Stimulated activated CD4-positive, alpha-beta T cell treated with anti-CD3 and anti-CD28 coated beads, TNF-alpha, amount 100 ng/mL, for 24 hours (primary cell): ENCODE measurements at places on chromosomes 12 and 14.

DNA sequence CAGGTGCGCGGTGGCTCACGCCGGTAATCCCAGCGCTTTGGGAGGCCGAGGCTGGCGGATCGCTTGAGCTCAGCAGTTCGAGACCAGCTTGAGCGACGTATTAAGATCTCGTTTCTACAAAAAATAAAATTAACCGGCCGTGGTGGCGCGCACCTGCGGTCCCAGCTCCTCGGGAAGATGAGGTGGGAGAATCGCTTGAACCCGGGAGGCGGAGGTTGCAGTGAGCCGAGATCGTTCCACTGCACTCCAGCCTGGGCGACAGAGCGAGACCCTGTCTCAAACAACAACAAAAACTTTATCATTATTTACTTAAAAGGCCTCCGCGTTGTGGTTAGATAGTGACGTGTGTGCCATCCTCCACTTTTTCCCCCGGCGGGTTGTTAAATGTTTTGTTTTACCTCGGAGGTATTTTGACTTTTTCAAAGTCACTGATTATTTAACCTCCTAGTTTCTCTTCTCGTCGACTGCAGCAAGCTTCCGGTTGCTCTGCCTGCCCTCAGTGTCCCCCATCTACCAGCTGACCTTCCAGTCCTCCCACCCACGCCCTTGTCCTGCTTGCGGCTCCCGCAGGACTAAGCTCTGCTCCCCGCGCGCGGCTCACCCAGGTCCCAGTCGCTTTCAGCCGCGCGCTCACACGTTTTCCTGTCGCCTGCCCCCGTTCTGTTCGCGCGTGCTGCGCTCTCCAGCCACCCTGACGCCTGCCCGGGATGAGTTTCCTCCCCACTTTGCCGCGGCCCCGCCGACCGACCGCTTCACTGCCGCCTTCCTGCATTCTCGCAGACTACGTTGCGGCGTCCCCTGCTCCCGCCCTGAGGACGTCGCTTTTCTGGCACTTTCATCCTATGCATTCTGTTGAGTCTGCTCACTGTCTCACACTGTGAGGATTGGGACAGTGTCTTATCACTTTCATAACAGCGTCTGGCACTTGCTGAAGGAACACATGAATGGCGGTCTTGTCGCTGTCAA, 1.2 kb upstream of the SCAF11 start:
- peak; percentile 33 for DNase-seq

- DNase-seq, result no peak
Measured at GRCh38 chr14:85425507-85425906, 104.4 kb upstream of the FLRT2 start.

DNA sequence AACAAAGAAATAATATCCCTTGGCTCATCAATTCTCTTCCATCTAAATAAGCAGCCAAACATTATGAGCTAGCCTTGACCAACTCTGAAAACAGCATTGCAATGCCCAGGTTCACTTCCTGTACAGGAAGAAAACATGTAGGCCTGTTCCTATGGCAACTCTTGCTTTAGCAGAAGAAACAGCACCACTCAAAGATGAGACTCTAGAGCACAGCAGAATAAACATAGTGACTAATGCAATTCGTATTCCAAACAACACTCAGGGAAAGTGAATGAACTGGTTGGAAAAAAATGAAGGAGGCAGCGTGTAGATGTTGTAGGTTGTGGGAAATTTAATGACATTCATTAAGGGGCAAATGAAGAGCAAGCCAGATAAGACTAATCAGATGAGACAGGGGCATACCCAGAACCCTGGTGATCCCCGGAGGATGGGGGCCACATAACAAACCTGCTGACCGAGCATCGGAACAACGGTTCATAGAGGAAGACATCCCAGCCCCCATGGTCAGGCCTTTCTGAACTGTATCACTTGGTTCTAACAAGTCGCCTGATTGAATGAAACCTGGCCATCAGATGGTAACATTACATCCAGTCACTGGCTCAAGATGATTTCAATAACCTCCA, 9.0 kb downstream of the ARHGDIB start:
- no peak for DNase-seq

DNA sequence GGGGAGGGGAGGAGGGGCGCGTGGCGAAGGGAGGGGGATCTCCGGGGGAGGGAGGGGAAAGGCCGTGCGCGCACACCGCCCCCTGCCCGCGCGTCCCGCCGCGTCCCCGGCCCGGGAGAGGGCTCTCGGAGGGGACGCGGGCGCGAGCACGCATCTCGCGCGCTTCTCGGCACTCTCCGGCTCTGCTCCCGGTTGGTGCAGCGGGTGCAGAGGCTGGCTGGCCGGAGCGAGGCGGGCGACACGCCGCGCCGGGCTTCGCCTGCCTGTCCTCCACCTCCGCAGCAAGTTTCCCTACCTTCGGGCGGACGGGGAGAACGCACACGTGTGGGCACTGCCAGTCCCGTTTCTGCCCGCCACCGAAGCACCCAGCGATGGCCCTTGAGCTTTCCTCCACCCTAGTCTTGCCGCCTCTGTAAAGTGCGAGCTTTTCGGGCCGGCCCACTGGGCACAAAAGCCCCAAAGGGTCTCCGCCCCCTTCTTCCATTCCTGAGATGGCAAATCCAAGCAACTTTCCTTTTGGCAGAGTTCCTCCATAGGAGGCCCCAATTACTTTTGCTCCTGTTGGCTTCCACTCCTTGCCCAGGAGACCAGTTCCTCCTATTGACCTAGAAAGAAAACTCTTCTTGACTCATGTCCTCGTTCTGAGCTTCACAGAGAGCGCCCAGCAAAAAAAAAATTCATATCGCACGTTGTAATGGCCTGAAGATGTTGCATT, 363 bp upstream of the CSAD start:
- peak; percentile 51 for DNase-seq

DNA sequence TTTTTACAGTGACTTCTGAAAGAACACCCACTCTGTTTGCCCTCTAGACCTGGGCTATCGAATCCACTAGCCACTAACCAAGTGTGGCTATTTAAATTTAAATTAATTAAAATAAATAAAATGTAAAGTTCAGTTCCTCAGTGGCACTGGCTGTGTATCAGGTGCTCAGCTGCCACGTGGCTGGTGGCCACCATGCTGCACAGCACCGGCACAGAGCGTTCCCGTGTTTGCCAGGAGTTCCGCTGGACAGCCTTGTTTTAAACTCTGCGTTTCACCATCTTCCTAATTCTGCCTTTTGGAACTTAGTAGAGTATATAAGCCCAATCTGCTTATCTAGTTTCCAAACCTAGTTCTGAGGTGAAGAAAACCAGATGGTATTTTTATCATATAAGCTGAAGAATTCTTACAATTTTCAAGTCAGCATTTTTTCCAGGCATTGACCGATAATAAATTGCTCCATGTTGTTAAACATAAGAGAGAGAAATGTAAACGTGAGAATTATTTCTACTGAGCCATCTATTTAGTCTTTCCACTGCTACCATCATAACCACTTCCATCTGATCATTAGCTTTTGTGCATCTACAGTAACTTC, 339.0 kb downstream of the CACNA1C start:
- no peak for DNase-seq

GRCh38 chr12:53004582-53004981, 1.7 kb upstream of the EIF4B start:
- no peak for DNase-seq

GRCh38 chr14:99155173-99156089, 116.6 kb downstream of the BCL11B start:
- no peak for DNase-seq

DNA sequence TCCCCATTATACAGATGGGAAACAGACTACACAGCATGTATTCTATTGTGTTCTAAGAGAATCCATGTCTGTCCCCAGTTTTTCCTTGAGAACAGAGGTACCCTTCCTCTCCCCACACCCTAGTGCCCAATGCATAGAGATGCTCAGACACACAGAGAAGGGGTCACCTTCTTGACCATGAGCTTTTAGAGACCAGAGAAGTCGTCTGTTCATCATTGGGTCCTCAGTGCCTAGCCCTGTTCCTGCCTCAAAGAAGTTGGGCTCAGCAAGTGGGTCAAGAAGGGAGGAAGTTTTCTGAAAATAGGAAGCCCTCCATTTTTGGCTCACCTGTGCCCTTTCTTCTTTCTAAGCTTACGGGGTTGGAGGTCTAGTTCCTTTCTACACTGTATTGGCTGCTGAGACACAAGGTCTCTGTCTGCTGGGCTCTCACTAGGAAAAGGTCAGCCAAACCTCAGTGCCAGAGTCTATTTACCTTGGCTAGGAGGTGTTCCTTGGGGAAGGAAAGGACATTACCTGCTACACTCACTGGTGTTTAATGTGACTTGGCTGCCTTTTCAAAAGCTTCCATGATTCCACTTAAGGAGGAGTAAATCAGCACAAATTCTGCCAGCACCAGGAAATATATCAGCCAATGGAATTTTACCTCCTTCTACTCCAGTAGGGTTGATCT, 198.5 kb upstream of the PWP1 start:
- DNase-seq, result no peak

GRCh38 chr12:31737763-31738162, 8.9 kb upstream of the AMN1 start:
- DNase-seq, result no peak

- no peak for DNase-seq
Measured at GRCh38 chr14:67806246-67806645, 10.1 kb downstream of the ZFYVE26 start.

GRCh38 chr14:34046799-34047520, 96.1 kb upstream of the EGLN3 start:
- no peak for DNase-seq

- no peak for DNase-seq
Measured at GRCh38 chr12:127360580-127360979, 906.4 kb upstream of the TMEM132C start.

GRCh38 chr12:71686658-71687025, 760 bp downstream of the TMEM19 start:
- no peak for DNase-seq

GRCh38 chr14:55221186-55221585, 29.8 kb upstream of the DLGAP5 start:
- no peak for DNase-seq

DNA sequence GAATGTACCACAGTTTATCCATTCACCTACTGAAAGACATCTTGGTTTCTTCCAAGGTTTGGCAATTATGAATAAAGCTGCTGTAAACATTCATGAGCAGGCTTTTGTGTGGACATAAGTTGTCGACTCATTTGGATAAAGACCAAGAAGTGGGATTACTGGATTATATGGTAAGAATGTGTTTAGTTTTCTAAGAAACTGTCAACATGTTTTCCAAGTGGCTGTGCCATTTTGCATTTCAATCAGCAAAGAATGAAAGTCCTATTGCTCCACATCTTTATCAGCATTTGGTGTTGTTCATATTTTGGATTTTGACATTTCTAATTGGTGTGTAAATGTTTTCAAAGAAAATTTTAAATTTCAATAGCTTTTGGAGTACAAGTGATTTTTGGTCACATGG, 27.3 kb upstream of the KLRF1 start:
- no peak for DNase-seq

- no peak for DNase-seq
Measured at GRCh38 chr12:82019533-82019932, 260.4 kb upstream of the PPFIA2 start.
